Stimulated activated CD4-positive, alpha-beta T cell treated with anti-CD3 and anti-CD28 coated beads, Interleukin-1b, Interleukin-23, amount 100 ng/mL, for 24 hours (primary cell): ENCODE measurements at places on chromosomes 2 and 18.

GRCh38 chr2:37020887-37021796 lies 54.8 kb upstream of the STRN start:
- no peak for DNase-seq

DNA sequence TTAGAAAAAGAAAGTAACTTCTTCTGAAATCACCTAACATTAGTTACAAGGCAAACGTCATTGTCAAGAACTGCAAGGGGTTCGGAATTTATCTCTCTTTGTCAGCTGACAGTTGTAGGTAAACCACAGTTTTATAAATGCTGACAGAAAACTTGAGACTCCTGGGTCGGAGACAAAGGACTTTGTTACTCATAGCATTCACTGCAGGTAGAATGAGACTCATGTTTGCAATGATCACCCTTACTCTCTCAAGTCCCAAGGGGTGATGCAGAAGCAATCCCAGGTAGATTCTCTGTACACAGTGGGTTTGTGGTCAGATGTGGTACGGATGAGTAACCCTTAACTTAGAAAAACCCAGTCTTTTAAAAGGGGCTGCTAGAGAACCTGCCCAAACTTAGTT lies 757.8 kb downstream of the TRIB2 start:
- DNase-seq: no peak

DNA sequence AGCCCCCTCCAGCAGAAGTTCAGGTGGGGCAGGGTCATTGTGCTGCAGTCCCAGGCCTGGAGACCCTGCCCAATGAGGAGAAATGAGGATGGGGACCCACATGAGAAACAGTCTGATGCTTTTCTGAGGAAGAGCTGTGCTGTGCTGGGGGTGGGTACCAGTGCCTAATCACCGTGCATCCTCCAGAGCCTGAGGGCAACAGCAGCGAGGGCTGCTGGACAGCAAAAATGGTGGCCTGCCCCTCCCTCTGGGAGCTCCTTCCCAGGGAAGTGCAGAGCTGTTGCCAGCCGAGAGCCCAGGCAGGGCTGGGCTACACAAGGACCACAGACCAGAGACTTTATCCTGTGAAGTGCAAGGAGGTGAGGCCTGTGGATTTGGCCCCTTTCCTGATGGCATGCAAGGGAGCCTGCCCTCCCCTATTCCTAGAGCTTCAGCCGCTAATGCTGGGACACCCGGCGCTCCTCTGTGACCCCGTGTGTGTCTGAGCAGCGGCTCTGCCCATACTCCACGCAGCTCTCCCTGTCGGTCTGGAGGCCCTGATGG lies 134.8 kb downstream of the DSEL start:
- no peak for DNase-seq

DNA sequence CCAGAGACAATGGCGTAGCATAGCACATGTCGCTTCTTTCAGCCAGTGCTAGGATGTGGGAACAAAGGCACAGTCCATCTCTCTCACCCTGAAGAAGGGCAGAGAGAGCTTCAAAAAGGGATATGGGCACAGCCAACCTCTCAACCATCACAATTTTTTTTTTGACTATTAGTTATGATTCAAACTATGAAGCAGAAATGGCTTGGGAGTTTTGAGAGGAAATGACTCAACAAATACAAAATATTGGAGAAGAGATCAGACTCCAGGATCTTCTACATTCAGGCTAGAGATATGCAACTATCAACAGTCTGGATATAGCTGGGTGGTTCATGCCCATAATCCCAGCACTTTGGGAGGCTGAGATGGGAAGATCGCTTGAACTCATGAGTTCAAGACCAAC lies 109.1 kb downstream of the MCFD2 start:
- no peak for DNase-seq

- DNase-seq: no peak
These were observed 8.6 kb upstream of the ZNF407 start for GRCh38 chr18:74589021-74589420.

GRCh38 chr2:6412533-6413091 lies 453.1 kb downstream of the CMPK2 start:
- no peak for DNase-seq

GRCh38 chr2:193539188-193539587 lies 1344.5 kb upstream of the TMEFF2 start:
- DNase-seq: no peak

DNA sequence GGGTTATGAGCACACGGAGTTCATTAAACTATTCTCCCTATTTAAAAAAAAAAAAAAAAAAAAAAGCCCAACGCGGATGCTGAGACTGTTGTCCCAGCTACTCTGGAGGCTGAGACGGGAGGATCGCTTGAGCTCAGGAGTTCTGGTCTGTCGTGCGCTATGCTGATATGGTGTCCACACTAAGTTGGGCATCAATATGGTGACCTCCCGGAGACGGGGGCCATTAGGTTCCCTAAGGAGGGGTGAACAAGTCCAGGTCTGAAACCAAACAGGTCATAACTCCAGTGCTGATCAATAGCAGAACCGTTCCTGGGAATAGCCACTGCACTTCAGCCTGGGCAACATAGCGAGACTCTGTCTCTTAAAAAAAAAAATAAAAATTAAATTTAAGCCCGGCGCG lies 12.9 kb upstream of the ANKRD53 start:
- no peak for DNase-seq

DNA sequence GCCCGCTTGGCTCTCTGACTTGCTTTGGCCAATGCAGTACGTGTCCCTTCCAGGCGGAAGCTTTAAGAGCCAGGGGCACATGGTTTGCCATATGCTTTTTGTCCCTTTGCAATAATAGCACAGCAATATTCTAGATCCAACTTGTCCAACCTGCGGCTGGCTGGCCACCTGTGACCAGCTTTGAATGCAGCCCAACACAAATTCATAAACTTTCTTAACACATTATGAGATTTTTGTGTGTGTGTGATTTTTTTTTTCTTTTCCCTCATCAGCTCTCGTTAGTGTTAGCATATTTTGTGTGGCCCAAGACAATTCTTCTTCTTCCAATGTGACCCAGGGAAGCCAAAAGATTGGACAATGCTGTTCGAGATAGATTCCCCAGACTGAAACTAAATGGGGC lies 119.3 kb upstream of the SIX3 start:
- DNase-seq: no peak

- no peak for DNase-seq
These were observed 6.7 kb downstream of the ERMN start for GRCh38 chr2:157318884-157319283.

DNA sequence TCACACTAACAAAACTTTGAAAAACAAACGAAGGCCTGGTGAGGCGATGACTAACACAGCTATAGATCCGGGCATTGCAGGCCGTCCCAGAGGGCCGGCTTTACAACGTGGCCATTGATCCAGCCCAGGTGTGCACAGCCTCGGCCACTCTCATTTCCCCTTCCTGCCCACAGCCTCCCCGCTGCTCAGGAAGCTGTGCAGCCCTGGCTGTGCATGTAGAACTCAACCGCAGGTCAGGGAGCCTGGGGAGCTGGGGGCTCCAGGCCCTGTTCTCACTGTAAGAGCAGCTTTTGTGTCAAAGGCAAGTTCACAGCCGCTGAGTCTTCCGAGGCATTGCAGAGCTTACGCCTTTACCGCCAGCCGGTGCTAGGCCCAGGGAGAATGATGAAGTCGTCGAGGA lies 87.2 kb downstream of the LONRF2 start:
- no peak for DNase-seq

DNA sequence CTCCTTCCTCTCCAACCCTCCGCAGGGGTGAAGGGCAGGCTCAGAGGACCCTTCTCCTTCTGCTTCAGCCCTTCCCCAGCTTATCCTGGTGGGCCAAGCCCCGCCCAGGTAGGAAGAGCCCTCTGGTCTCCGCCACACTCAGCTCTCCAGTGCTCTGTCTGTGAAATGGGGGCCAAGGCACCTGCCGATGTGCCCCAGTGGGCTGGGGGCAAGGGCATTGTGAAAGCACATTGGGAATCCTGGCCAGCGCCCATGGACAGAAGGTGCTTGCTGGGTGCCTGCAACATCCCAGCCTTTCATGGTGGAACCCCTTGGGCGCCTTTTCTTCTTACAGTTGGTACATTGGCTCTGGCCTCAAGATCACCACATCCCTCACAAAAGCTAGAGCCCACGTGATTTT lies 150.8 kb downstream of the INHBB start:
- no peak for DNase-seq

- no peak for DNase-seq
These were observed 101.8 kb upstream of the RPE start for GRCh38 chr2:209900638-209901037.

DNA sequence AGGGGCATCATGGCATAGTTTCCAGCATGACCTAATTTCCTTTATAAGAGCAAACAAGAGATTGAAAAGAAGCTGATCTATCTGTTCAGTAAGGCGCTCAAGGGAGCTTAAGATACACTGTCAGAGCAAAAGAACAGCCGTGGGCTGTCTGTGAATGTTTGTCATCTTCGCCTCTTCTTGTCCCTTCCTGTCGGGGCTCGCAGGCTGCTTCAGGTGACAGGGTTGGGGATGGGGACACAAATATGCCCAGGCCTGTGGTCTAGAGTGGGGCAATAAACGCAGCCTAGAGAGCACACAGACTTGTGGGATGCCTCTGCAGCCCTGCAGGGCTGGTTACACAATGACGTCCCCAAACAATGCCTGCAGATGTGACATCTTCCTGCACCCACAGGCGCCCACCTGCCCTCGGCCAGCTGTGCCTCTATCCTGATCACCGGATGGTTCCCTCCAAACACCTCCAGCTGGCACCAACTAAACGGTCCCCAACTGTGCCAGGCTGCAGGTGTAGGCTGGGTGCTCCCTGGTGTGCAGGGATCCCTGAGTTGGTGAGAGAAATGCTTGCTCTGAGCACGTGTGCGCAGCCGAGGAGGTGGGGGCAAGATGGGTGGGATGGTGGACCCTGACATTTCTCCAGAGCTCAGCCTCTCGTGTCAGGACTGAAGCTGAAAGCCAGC lies 72.8 kb downstream of the EDAR start:
- no peak for DNase-seq

DNA sequence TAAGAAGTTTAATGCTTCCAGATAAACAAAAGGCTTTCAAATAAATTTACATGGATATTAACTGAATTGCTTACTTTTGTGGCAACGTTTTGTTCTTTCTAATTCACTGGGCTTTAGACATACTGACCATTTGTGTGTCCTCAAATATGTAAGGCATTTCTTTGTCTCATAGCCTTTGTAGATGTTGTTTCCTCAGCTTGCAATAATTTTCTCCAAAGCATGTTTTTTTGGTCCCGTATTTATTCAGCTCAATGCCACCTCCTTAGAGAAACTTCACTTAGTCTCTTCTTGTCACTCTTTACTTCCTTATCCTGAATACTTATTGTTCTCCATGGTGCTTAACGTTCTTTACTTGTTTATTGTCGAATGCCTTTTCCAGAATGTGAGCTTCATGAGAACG lies 98.5 kb downstream of the NUP35 start:
- no peak for DNase-seq

DNA sequence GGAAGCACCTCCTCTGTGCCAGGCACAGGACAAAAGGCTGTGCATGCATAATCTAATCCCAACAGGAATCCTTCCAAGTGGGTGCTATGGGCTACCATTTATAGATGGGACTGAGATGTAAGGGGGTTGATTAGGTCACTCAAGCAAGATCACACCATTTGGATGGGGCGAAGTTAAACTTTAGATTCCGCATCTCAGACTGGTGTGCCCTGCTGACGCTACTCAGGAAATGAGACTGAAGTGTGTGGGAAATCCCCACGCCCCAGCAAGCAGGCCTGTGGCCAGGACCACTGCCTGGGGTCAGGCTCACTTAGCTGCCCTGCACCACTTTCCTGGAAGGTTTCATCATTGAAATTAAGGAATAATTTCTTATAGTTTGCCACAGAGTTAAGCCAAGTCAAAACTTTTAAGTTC lies 70.5 kb upstream of the PPP1CB start:
- DNase-seq: peak; percentile 40

- no peak for DNase-seq
These were observed 119.0 kb upstream of the ITGA6 start for GRCh38 chr2:172308253-172308935.

- no peak for DNase-seq
These were observed 247.2 kb upstream of the EPAS1 start for GRCh38 chr2:46050027-46050426.

DNA sequence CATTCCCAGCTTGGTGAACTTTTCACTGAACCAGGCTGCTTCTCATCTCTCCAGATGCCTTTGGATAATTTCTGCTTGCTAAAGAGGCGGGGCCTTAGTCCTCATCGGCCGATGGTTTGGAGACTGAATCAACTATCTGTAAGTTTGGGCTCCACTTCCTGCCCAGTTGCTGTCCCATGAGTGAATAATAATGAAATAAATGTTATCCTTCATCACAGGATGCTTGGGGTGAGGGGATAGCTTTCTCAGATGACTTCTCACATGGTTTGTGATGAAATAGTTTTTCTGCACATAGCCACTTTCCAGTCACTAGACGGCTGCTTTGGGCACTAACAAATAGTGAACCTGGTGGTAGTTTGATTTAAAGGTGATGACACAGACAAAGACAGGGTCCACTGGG lies 376.6 kb upstream of the TRIB2 start:
- no peak for DNase-seq

DNA sequence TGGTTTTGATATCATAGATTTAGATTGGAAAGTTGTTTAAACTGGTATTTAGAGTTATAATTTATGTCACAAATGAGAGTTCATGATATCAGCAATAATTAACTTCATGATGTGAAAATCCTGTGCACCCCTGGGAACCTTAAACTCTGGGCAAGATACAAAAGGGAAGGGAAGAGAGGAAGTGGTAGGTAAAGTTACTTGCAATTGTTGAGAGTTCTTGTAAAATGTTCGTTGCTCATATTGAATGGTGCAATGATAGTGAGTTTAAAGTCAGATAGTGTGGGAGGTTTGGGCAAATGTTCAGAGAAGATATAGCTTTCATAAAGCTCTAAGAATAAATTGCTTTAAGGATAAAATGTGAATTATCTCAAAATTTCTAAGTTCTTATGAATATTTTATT lies 75.4 kb downstream of the SP110 start:
- no peak for DNase-seq
